Left forelimb (tissue), 1 donor: ENCODE measurements at places on chromosomes 3 and 15.
A peak's percentile ranks its signal among the peaks of the same experiment; 100 is the strongest.

DNA sequence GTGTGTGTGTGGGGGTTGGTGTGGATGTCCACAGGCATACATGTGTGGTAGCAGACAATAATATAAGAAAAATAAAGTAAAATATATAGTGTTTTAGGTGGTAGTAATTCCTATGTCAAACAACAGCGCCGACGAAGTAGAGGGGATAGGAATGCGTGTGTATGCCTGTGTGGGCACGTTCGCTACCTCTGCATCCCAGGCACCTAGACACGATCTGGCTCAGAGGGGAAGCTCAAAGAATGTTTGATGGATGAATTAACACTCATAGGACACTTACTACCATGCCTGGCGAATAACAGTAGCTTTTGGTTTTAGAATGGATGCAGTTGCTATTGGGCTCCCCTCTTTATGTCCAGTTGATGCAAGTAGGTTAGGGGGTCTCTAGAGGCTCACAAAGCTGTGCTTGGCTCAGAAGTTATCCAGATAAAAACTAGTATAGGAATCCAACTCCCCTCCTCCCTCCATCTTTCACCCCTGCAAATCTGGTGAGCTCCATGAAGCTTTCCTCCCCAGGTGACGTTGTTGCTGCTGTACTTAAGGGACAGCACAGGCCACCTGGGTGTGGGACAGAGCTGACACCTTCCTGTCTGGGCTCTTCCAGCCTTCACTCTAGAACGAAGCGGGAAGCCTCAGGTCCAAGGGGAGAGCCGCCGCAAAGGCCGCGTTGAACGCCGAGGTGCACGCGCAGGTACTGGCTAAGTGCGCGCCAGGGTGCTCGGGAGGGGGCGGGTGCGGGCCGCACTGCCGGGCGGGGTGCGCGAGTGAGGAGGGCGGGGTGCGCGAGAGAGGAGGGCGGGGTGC is 192.6 kb upstream of the LYSMD4 start:
- no peak for DNase-seq

GRCh38 chr15:22911306-22911705 is 68.9 kb downstream of the CYFIP1 start:
- DNase-seq, result no peak

DNA sequence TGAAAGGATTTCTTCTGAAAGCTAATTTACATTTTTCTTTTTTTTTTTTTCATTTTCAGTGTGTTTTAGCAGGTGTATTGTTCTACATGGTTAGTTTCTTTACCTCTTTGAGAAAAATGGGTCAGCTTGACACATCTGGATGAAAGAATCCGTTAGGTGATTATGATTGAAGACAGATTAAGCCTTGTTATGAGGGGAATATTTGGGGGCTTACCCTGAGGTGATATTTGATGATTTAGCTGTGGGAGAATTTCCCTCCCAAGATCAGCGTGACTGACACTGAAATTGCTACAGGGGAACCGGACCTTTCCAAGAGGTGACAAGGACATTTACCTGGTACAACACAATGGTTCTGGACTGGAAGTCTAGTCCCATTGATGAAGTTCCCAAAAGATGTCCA is 147.5 kb downstream of the NFKBIZ start:
- DNase-seq, result no peak

DNA sequence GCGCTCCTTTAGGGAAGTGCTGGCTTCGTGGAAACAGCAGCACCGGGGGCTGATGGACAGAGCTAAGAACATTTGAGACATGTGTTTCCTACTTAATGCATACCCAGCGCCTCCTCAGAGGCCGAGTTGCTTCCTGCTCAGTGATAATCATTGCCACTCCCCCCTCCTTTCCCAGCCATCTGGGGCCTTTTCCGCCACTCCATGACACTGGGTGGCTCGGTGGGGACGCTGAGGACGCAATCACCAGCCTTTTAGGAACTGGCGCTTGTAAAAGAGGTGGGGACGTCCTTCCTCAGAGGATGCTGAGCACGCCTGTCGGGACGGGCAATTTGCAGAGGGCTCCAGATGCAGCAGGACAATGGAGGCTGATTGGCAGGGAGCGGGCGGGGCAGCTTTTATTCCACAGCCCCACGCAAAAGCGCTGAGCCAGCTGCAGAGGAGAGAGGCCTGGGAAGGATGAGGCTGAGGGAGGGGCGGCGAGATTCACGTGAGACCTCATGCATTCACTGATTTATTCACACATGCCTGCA is 22.2 kb upstream of the IQSEC1 start:
- DNase-seq, result no peak

GRCh38 chr15:78932258-78932808 is 12.5 kb downstream of the CTSH start:
- DNase-seq, result no peak

- no peak for DNase-seq
Measured at GRCh38 chr3:82940124-82940523, 1178.7 kb upstream of the GBE1 start.

DNA sequence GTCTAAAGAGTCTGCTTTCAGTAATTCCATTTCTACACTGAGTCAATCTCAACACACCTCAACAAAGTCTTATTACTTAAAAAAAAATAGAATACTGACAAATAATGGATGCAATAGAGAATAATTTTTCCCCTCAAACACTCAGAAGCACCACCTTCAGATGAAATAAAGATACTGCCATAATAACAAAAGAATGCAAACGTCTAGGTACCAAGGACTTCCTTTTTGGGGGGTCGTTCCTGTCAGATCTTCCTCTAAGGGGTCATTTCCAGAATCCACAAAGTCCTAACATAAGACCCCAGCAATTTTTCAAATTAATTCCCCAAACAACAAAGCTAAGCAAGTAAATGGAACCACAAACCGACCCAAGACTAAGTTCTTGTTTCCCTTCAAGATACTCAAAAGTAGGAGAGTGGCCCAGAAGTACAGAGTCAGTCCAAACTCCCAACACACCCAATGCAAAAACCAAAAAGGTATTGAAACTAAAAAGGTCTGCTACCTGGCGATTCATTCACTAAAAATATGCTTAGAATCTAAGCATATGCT is 1.3 kb downstream of the RYK start:
- no peak for DNase-seq

- peak; percentile 3 for DNase-seq
Measured at GRCh38 chr3:134078169-134078831, 48.6 kb upstream of the SLCO2A1 start.

DNA sequence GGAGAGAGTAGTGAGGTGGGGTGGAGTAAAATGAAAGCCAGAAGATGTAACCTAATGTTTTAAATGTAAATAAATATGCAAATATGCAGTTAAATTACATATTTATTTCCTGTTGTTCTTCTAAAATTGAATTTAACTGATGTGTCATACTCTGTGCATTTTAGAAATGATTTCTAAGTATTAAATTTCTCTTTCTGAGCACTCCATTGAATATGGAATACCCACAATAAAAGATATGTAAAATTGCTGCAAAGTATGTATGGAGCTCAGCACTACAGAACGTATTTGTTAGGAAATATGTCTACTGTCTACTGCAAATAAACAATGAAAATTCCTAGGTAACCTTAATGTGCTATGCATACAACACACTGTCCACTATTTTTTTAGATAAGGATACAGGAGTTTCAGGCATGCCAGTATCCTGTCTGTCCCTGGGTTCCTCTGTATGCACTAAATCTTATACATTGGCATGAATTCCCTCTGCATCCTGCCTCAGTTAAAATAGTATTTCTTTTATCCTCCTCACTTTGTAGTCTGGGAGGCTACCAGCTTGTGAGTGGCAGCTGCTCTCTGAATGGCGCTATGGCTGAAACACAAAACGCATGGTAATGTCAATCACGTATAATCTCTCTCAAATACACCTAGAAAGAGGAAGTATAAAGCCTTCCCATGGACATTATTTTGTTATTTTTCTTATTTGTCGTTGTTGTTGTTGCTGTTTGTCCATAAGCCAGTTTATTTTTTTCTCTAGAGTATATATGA is 579.5 kb downstream of the PYDC2 start:
- DNase-seq, result no peak

- no peak for DNase-seq
Measured at GRCh38 chr3:118772547-118773011, 262.1 kb downstream of the IGSF11 start.

DNA sequence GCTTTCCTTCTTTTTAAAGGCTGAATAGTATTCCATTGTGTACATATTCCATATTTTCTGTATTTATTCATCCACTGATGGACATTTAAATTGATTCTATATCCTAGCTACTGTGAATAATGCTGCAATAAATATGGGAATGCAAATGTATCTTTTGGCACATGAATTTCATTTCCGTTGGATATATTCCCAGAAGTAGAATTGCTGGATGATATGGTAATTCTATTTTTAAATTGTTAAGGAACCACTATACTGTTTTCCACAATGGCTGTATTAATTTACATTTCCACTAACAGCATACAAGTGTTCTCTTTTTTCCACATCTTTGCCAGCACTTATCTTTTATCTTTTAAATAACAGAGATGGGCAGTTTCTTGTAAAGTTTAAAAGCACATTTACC is 302.7 kb downstream of the CTNNB1 start:
- DNase-seq, result no peak

GRCh38 chr15:99324082-99324620 is 72.9 kb downstream of the LRRC28 start:
- DNase-seq, result no peak
